ENCODE measurements at places on chromosomes 7 and 10. TPM values are rescaled to one million over a fixed set of nuclear protein-coding genes. Genes with fewer than 3 reads are reported as not detected.

The LRMDA gene
- 3.9 TPM for total RNA-seq

The AGAP9 gene
- total RNA-seq, result 3.5 TPM

The RALA gene
- total RNA-seq, result 7.9 TPM

The OR2A42 gene
- not detected for total RNA-seq

The PTN gene
- total RNA-seq, result 0.33 TPM

The TFPI2 gene
- 0.79 TPM for total RNA-seq

The OR2A12 gene
- not detected for total RNA-seq

The CLIP2 gene
- total RNA-seq, result 17.7 TPM

Data from placental epithelial cell (primary cell).